Activated CD4-positive, alpha-beta T cell treated with anti-CD3 and anti-CD28 coated beads, Interleukin-2, amount 50 U/mL, for 48 hours (primary cell): ENCODE measurements at places on chromosomes 16 and 17.

- no peak for DNase-seq
Measured at GRCh38 chr16:51129105-51129504, 22.0 kb downstream of the SALL1 start.

DNA sequence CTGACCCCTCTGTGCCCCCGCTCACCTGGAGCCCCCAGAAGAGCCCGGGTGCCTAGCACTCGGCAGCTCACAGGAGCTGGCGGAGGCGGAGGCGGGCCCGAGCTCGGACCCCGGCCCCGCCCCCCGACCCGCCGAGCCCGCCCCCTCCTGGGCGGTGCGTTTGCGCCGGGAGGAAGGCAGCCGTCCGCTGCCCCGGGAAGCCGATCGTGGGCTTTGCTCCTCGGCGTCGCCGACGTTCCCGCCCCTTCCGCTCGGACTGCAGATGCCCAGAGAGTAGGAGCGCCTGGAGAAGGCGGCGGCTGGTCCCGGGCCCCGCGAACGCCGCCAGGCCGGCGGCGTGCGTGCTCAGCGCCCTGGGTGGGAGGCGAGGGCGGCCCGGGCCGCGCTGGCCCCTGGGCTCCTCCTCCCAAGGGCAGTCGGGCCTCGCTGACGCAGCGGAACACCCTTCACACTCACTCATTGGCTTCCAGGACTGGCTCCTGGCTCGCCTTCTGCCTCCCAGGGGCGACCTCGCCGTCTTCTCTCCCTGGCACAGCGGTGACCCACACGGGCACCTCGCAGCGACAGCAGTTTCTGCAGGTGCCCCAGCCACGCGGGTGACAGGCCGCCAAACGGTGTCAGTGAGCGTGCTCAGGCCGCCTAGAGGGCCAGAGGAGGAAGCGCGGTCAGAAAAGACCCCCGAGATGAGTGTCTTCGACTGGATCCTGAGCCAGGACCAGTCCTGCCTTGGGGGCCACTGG lies at the start of gene PLSCR3:
TSS of gene PLSCR3 (minus strand) at position 74 of the 740 bp plus-strand sequence. CDS start 415 bp downstream, outside the sequence.
- peak; percentile 89 for DNase-seq

GRCh38 chr17:56740481-56740880 lies 93.2 kb downstream of the C17orf67 start:
- DNase-seq, result no peak

GRCh38 chr17:62905233-62905632 lies 60.8 kb upstream of the TANC2 start:
- DNase-seq, result no peak

- DNase-seq, result no peak
Measured at GRCh38 chr16:49049191-49049590, 232.4 kb downstream of the CBLN1 start.

GRCh38 chr17:37137070-37137610 lies 188.4 kb downstream of the AATF start:
- no peak for DNase-seq

DNA sequence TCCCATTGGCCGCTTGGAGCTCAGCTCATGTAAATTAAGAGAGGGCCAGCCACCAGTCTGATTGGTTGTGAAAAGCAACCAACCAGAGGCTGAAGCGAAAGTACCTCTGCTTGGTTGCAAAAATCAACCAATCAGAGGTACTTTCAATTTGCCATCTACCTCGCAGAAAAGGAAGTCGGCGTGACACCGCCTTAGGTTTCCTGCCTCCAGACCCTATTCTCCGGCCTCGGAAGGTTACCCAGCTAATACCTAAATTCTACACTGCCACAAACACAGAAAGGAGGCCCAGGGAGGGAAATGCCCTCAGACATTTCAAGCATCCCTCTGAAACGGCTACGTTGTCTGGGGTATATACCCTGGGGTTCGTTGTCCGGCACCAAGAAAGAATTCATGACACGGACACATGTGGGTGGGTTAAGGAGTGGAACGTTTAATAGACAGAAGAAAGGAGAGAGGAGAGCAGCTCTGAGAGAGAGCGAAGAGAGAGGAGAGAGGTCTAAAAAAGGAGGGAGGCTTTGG lies 481.3 kb downstream of the TMEM114 start:
- no peak for DNase-seq

DNA sequence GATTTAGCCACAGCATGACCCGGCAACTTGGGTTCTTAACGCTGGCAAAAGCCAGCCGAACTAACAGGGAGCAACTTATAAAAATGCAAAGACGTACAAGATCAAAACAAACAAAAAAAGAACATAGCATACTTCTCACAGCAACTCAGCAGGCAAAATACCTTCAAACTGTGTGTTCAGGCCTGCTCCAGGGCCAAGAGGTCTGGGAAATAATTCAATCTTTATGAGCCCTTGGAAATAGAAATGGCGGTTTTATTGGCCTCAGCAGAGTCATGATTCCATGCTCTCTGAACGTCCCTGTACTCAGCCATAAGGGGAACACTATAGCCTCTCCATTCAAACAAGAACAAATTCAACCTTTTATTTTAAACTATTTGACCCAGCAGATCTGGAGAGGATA lies 101.3 kb upstream of the C17orf78 start:
- no peak for DNase-seq

- no peak for DNase-seq
Measured at GRCh38 chr16:73002866-73003265, 45.1 kb downstream of the ZFHX3 start.

DNA sequence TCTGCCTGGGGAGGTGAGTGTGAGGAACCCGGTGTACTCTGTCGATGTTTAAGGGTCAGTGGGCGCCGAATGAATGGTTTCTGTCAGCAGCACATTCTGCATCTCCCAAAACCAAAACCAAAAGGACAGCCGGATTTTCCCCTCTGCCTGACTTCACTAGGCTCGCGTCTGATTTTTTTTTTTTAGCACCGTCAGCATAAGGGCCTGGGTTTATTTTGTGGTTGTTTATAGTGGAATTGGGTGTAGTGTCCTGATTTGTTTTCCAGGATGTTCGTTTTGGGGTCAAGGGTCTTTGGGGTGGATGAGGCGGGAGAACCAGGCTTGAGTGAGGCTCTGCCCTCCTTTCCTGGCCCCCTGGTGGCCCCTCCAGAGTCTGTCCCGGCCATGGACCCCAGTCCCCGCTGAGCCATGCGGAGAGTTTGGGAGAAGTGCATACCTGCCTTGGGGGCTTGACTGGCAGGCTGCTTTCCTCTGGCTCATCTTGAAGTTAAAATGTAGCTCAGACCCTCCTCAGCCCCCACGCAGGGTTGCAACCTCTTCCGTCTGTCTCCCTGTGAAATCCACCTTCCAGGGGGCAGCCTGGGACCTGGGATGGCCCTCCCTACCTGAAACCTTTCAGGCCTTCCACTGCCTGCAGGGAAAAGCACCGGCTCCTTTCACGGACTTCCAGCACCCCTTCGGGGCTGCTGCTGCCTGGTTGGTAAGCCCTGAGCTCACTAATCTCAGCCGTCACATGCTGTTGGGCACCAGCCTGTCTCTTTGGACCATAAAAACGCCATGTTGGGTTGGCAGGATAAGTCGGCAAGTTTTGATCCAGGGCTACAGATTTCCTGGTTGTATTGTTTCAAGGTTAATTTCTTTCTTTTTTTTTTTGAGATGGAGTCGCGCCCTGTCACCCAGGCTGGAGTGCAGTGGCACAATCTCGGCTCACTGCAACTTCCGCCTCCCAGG lies 60.2 kb downstream of the JPH3 start:
- no peak for DNase-seq

DNA sequence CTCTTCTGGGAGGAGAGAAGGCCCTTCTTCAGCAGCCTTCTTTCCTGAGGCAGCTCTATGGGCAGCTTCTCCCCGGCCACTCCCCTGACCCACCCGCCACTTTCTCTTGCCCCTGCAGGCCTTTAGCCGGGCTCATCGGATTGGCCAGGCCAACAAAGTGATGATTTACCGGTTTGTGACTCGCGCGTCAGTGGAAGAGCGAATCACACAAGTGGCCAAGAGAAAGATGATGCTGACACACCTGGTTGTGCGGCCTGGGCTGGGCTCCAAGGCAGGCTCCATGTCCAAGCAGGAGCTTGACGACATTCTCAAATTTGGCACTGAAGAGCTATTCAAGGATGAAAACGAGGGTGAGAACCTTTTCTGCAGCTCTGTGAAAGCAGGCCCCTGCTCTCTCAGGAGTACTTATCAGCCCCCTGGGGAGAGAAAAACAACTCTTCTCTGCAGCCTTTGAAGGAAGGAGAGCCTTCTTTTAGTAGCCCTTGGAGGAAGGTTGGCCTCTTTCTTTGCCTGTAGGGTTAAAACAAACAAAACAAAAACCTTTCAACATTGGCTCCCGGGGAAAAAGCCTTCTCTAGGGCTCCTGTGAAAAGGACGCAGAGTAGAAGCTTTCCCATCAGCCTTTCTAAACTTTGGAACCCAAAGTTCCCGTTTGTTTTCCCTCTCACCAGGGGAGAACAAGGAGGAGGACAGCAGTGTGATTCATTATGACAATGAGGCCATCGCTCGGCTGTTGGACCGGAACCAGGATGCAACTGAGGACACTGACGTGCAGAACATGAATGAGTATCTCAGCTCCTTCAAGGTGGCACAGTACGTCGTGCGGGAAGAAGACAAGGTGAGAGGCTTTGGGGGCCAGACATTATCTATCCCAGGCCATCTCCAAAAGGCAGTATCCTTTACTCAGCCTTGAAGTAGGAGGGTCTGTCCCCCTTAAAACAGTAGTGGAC lies 12.7 kb downstream of the RNF227 start:
- no peak for DNase-seq

GRCh38 chr17:51711581-51711980 lies 446.9 kb downstream of the CA10 start:
- DNase-seq, result no peak

GRCh38 chr16:86831366-86831765 lies 253.0 kb downstream of the FOXL1 start:
- DNase-seq, result no peak

DNA sequence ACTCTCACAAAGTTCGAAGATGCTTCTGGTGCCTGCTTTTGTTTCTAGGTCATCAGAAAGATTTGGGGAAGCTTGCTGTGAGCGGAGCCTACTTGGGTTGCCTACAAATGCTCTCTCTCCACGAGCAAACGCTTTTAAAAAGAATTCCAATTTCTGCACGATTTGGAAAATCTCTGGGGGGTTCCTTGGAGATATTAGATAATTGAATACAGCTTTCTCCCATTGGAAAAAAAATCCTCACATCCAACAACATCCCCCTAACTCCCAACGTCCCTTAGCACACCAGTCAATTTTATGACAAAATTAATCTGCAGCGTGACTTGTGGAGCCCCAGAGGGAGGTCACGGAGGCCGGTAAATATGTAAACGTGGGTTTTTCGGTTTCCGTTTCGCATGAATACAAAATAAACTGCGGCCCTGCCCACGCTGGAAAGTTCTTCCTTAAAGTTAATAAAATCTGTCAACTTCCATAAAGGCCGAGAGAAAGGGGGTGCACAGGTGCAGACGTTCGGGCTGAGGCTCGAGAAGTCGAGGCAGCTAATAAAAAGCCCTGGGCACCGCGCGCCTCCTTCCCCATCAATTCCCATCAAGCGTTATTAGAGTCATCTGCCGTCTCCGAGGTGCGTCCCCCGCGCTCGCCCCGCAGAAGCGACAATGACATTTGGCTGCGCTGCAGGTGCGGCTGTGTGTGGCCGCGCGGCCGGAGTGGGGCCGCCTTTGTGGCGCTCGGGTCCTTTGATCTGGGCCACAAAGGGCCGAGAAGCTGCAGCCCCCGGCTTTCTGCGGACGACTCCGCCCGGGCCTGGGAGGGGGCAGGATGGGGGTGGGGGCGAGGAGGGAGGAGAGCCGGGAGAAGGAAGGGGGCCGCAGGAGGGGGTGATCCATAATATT lies 37.6 kb downstream of the SALL1 start:
- DNase-seq, result no peak

DNA sequence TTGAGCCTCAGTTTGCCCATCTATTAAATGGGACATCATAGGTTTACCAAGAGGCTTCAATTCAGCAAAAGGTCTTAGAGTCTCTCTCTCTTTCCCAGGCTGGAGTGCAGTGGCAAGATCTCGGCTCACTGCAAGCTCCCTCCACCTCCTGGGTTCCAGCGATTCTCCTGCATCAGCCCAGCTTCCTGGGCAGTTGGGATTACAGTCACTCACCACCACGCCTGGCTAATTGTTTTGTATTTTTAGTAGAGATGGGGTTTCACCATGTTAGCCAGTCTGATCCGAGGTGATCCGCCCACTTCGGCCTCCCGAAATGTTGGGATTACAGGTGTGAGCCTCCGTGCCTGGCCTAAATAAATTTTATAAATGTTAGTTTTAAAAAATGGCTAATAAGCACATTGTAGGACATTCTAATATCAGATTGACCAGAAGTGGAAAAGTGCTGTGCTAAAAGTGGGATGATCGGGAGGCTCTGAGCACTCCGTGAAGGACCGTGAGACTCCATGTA lies 1.0 kb upstream of the NLRP1 start:
- DNase-seq, result no peak

GRCh38 chr17:44940317-44940716 lies 7.3 kb downstream of the KIF18B start:
- no peak for DNase-seq

GRCh38 chr16:53805113-53805512 lies 101.2 kb downstream of the FTO start:
- DNase-seq, result no peak

DNA sequence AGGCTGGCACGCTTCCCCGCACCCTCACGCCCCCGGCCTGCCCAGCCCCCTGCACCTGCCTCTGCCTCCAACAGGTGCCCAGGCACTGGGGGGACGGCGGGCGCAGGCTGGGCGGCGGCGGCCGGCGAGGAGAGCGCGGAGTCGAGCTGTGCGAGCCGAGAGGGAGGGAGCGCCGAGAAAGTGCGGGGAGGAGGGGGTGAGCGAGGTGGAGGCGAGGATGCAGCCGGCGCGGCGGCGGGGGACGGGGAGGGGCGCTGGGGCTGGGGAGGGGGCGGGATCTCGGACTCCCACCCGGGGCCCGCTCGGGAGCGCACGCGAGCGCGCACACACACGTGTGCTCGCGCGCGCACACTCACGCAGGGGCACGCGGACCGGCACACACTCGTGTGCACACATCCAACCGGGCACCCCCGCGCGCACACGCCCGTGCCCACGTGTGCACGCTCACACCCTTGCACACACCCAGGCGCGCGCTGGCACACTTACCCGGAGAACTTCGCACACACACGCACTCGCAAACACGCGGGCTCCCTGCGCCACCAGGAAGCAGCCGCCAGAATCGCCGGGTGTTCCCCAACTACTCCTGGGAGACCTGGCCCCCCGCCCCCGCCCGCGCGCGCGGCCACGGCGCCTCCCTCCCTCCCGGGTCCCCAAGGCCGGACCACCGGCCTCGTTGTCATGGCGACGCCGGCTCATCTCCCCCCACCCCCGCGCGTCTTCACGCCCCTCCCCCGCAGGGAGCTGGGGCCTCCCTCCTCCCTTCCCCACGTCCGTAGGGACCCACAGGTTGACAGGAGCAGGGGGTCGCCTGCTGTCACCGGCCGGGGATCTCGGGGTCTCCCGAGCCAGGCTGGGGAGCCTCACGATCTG lies at the start of gene DOC2A:
TSS of gene DOC2A (minus strand) at position 184 of the 870 bp plus-strand sequence. CDS start 805 bp downstream, outside the sequence.
- DNase-seq, result peak; percentile 42

GRCh38 chr17:6574687-6575595 lies 18.6 kb upstream of the PITPNM3 start:
- DNase-seq, result peak; percentile 59
